Stimulated activated CD4-positive, alpha-beta T cell treated with anti-CD3 and anti-CD28 coated beads, Interleukin-1b, Interleukin-23, amount 100 ng/mL, for 1 hour (primary cell): ENCODE measurements at places on chromosomes 5 and 9.

GRCh38 chr9:116587919-116588318, 99.2 kb upstream of the TRIM32 start:
- no peak for DNase-seq

- DNase-seq = no peak
Observed at GRCh38 chr9:38181232-38181631, 112.2 kb upstream of the SHB start.

- DNase-seq = no peak
Observed at GRCh38 chr9:113952676-113953075, 76.6 kb downstream of the ZNF618 start.

DNA sequence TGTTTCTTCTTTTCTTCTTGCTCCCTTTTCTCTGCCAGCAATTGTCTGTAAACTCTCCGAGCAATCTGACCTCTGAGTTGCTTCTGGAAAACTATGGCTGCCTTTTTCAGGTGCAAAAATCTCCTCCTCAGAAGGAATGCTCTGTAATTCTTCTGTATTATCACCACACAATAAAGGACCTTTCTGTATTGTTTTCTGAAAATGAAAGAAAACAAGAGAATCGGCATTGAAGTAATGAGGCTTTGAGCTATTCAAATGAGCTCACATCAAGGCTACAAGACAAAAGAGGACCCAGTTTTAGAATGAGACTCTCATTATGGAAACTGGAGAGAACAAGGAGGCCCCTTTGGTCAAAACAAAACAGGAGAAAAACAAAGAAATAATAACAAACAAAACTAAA, 86.2 kb upstream of the RETREG1 start:
- DNase-seq = no peak

DNA sequence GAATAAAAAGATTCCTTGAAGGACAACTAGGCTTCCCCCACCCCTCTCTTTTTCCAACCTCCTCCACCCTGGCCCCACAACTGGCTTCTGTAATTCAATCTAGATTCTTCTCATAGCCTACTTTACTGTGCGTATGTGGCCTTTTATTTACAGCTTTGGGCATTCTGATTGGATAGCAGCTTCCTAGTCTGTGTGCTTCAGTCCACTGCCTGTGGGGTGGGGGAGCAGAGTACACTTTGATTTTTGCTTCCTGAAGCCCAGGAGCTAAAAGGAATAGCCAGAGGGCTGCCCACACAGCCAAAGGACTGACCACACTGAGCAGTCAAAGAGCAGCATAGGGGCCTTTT, 30.4 kb downstream of the RUSC2 start:
- no peak for DNase-seq

GRCh38 chr5:74895906-74896305, 29.7 kb upstream of the FAM169A start:
- DNase-seq = no peak

DNA sequence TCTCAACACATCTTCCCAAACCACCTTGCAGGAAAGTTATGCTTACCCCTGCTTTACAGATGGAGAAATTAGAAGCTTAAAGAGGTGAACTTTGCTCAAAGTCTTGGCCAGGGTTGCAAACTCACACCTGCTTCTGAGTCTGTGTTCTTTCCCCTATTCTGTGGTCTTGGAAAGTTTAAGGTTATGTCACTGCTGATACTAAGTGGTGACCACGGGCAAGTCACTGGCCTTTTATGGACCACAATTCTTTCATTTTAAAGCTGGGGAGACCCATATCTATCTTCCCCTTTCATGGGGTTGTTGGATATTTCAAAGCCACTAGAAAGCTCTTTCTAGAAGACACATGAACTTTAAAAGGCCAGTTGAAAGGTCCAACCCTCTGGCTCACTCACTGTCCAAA, 95.4 kb upstream of the KLF4 start:
- DNase-seq = no peak

GRCh38 chr5:108786806-108787483, 39.2 kb downstream of the FER start:
- no peak for DNase-seq
